Left forelimb (tissue), 1 donor: ENCODE measurements at places on chromosomes 4 and X.

DNA sequence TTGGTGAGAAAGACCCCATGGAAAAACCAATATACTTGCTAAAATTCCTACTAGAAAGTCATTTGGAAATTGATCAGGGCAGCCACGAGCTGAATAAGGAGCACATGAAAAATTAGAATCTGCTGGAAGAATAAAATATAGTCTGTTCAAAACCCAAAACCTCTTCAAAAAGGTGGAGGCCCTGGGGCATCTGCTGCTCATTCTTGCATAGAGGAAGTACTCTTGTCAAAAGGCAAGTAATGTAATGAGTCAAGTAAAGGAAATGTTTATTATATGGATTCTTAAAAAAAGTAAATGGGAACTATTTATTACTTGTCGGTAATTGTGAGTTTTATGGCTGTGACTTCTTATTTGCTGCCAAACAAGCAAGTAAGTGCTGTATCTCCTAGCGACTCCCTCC lies 109.5 kb downstream of the GK start:
- no peak for DNase-seq

- no peak for DNase-seq
These were observed 124.4 kb downstream of the EDA start for GRCh38 chrX:69740317-69740716.

DNA sequence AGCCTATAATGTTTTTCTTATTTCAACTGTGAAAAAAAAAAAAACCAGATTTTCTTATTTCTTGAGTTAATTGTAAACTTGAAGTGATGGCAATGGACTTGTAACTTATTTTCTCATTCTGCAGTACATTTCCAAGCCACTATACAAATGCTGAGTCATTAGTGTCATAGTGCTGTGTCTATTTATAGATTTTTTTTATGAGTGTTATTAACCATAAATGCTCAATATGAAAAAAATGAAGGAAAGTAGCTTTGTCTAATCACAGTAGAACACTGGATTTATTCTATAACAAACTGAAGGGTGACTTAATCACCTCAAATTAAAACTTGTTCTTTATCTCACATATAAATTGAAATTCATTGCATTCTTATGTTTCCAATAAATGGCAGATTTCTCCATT lies 718.6 kb downstream of the CCSER1 start:
- no peak for DNase-seq

GRCh38 chr4:1775731-1776500 lies 17.2 kb upstream of the FGFR3 start:
- DNase-seq: no peak

DNA sequence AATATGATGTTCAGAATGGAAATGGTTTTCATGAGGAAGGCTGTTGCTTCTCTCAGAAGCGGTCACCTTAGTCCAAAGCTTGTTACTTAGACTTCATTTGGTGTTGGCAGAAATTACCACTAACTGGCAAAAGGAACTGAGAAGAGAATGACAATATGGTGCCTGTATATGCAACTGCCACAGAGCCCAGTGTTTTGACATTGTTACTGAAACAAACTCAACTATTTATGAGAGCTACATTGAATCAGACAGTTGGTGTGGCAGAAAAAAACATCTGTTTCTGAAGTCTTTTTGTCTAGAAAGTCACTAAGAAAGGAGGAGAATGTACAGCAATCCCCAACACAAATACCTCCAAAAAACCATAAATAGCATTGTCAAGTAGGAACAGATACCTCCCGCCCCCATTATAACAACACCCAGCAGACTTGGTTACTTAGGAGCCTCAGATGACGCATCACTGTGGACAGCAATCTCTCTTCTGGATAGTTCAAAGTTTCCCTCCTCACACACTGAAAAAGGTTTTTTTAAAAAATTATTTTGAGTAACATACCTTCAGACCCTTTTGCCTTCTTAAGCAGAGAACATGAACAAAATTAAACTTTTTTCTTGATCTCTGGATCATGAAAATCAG lies 92.2 kb downstream of the MAML3 start:
- DNase-seq: no peak

GRCh38 chr4:130576218-130576617 lies 1480.3 kb downstream of the C4orf33 start:
- DNase-seq: no peak

- DNase-seq: no peak
These were observed 289.5 kb upstream of the PPARGC1A start for GRCh38 chr4:24179201-24179840.

GRCh38 chr4:86530183-86530582 lies 63.9 kb upstream of the PTPN13 start:
- no peak for DNase-seq

- DNase-seq: no peak
These were observed 48.3 kb downstream of the TLR10 start for GRCh38 chr4:38734446-38734845.

DNA sequence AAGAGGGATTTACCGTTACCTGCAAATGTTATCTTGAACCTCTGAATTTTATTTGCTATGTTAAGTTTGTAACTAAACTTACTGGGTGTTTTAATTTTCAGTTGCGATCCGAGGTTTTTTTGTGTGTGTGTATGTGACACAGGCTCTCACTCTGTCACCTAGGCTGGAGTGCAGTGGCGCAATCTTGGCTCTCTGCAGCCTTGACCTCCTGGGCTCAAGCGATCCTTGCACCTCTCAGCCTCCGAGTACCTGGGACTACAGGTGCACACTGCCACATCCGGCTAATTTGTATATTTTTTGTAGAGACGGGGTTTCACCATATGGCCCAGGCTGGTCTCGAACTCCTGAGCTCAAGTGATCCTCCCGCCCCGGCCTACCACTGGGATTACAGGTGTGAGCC lies 18.5 kb downstream of the PDK3 start:
- DNase-seq: no peak
